ENCODE measurements at places on chromosomes 3 and 15.

GRCh38 chr3:50581459-50581842 lies 12.1 kb downstream of the HEMK1 start:
- no peak for DNase-seq

GRCh38 chr15:66931768-66932633 lies 133.4 kb upstream of the SMAD3 start:
- DNase-seq: no peak

DNA sequence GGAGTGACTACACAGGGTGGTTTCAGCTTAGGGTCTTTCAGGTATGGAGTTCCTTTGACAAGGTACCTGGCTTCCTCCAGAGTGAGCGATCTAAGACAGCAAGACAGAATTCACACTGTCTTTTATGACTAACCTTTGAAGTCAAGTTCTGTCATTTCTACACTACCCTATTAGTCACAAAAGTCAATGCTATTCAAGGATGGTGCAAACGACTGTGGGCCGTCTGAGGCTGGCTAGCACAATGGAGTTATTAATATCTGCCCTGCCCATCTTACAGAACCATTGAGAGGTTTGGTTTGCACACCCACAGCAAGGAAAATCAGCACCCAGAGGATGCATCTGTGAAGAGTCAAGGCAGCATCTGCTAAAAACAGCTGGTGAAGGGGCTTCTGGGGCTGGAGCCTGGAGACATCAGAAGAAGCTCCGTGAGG lies 62.9 kb upstream of the XCR1 start:
- no peak for DNase-seq

DNA sequence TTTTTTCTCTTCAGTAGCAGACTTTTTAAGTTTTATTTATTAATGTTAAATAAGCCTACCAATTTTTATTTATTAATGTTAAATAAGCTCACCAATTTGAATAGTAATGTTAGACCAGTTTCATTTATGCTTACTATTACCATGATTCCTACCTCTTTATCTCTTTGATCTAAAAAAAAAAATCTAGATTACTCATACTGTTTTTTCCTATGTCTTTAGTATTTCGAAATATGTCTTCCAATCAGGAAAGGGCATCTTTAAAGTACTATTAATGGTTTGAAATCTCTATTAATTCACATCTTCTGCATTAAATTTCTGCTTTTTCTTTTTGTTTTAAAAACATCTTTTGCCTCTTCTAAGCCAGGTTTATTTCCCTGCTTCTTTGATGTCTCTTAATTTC lies 27.5 kb upstream of the MAPKBP1 start:
- no peak for DNase-seq

DNA sequence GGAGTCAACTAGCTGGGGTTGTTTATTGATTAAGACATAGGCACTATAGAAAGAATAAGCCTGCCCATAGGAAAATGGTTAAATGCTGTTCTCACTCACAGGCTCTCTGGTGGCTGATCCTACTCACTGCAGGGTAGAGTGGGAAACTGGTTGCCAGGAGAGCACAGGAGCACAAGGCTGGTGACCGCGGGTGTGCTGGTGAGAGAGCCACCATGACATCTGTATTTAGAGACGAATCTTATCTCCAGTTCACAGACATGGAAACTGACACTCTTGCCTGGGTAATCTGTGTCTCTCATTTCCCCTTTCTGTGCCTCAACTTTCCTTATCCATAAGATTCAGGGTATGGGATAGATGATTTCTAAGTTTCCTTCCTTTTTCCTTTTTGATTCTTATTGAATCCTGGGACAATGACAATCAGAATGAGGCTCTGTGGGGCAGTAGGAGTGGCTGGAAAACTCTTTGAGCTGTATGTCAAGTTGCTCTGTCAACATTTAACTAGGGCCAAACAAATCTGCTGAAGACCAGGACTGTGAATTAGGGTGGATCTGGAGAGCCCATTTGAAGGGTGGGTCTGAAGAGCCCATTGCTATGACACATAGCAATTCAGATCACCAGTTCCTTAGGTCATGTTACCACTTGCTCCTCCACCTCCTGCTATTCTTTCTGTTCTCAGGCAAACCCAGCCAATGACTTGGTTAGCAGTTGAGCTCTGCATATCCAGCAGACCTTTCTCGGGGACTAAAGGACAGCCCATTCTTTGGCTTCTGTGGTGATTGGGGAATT lies 286.1 kb upstream of the TBL1XR1 start:
- no peak for DNase-seq

DNA sequence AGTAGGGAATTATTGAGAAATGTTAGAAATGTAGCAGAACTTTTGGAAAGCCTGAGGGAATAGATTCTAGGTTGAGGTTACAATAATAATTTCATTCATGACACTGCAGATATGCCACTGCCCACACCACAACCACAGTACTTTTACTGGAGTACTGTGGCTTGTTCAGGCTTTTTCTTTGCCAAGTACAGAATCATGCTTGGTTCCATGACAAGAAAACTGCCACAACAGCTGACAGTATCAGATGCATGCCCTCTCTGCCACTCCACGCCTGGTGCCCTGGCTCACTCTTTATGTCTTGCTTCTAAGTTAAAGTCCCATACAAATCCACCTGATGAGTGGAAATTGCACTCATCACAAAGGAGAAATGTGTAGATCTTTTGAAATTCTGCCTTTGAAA lies 398.6 kb downstream of the ZIC1 start:
- no peak for DNase-seq

DNA sequence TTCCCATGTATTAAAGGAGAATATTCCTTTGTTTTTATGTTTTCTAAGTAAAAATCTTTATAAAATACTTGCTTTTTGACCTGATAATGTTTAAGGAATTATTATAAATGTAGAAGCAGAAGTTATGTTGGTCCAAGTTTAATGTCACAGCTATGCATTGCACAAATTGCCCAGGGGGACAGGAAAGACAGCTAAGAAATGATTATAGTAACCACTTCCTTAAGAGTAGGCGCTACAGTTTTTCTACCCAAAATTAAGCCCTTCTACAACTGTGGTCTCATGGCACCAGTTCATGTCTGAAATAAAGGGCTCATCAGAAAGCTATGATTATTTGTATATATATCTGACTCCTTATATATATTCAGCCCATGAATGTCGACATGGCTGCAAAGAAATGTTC lies 176.4 kb downstream of the GBE1 start:
- no peak for DNase-seq

GRCh38 chr3:181805703-181806102 lies 94.0 kb downstream of the SOX2 start:
- DNase-seq: no peak

DNA sequence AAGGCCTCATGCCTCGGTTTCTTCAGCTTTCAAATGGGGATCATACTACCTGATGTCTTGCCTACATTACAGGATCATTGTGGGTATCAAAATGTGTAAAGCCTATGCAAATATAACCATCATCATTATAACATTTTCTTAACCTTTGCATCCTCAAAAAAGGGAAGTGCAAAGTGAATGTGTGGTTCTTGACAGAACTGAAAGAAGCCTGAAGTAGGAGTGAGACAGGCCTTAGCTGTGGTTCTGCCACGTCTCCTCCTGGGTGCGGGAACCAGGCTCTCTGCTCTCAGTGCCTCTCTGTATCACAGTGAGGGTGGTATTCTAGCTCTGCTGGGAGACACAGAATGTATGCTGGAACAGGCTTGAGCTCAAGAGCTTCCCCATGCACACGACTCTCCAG lies 316.9 kb upstream of the ICE2 start:
- DNase-seq: no peak

DNA sequence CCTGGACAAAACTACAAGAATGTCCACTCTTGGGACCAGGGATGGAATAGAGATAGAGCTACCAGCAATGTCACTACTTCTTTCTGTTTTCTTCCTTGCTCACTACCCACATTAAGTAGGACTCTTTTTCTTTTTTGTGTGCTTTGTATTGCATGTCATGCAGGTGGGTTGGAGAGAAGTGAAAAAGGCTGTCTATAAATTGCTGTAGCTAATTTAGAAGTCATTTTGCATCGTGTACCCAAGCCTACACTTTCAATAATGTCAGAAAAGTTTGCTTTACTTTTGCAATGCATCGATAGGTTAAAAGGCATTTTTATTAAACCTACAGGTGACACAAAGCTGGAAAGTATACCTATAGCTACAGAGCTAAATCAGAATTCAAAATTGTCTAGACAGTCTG lies 58.9 kb downstream of the GTF2E1 start:
- no peak for DNase-seq

DNA sequence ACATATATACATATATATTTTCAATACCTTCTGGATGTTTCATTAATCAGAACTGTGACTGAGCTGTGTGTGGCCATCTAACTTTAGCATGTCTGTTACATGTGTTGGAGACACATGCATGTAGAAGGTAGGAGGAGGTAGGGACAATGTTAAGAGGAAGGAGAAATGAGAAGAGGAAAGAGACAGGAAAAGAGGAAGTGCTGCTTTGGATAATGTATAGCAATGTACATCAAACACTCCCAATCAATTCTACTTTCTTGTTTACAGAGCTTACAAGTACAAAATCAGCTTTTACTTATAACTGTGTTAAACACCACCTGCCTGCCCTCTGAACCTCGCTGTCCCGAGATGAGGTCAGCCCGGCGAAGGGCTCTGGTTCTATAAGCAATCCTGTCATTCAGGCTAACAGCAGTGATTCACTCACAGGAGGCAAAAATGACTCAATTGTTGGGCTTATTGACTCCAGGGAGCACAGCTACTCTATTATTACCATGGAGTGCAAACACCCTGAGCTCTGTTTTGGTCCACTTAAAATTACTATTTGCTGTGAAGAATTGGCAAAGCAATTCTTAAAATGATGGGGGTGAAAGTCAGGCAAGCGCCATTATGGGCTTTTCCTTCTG lies 188.9 kb downstream of the MEIS2 start:
- no peak for DNase-seq

- DNase-seq: no peak
These were observed 55.8 kb upstream of the FAM98B start for GRCh38 chr15:38398134-38398533.

DNA sequence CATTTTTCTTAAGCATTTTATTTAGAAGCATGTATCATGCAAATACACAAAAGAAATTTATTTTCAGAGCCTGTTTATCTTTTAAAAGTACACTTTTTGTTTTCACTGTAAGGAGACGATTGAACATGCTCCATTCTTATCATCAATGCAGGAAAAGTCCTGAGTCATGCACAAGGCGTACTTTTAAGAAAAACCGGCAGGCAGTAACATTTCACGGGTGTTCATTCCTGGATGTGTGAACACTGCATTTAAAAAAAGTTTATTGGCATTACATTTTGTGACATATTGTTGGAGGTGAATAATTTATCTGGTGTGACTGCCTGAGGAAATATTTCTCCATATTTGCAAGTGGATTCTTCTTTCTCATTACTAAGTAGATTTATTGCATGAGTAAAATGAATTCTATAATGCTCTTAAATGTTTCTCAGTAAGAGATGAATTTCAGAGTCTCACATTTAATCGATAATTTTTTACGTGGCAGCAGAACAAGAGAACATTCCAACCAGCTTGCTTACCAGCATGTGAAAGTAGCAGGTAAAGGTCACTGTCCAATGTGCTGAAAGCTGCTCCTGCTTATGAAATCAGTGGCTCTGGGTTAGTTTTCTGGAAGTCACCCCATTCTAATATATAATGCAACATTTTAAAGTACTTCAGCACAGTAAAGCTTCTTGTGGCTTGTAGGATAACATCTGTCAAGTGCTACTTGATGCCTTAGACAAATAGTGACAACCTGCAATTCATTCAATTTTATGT lies 87.0 kb downstream of the SV2B start:
- no peak for DNase-seq

DNA sequence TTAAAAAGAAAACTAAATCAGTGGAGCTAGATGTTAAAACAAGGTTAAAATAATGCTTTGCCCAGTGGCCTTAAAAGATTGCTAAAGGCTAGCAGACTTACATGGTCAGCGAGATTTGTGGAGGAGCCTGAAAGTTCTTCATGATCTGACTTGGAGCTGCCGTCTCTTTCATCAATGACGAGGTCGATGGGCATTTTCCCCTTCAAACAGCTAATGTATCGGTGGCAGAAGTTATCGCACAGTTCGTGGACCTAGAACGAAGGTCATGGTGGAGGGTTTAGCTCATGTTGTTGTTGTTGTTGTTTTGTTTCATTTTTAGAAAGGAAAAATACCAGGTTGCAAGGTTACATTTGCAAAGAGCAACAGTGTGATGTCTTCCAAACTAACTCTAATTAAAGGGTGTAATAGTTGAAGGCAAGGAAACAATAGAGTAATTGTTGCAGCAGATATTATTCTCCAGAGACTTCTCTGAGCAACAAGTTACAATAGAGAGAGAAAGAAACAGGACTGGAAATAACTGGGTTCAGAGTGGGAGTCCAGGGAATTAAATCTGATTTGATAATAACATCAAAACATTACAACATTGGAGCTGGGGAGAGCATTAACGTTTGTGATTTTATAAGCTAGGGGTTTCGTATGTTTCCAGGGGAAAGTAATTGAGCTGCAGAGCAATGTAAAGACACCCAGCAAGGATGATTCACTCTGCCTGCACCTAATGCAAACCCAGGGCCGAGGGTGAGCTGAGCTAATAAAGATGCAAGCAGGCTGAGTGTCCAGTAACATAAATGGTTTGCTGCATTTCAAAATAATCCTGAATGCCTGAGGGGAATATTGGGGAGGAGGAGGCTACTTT lies 6.6 kb downstream of the MEIS2 start:
- no peak for DNase-seq

DNA sequence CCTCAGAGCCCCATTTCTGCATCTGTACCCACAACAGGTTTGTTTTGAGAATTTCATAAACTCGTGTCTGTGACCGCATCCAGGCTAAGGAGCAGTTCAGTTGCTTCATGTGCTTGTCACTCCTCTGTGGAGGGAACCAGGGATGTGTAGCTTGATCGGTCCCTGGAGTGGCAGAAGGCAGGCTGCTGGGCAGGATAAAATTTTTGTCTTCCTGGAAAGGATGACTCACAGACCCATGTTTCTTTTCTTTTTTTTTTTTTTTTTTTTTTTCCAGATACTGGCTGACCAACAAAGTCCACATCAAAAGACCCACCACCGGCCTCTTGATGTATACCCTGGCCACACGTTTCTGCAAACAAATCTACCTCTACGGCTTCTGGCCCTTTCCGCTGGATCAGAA lies 70.1 kb downstream of the ST8SIA2 start:
- DNase-seq: no peak

DNA sequence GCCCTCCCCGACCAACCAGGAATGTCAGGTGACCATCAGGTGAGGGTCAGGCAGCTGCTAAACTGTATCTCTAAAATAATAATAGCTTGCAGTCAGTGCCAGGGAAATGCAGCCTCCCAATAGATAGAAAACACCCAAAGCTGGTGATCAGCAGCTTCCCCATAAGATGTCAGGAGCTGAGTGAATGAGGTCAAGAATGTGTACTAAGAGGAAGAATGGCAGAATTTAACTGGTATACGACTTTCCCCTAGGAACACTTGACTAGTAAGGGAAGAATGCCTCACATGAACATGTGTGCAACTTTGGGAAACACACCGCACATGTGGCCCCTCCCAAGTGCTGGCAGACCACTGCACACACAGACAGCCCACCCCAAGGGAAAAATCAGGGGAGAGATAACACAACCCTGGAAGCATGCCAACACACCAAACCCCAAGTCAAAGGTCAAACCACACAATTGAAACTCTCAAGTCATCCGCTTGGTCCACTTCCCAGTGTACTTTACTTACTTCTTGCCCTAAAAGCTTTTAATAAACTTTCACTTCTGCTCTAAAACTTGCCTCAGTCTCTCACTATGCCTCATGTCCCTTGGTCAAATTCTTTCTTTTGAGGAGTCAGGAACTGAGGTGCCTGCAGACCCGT lies 806.5 kb downstream of the OTOL1 start:
- DNase-seq: no peak

- DNase-seq: no peak
These were observed 34.6 kb downstream of the IGSF10 start for GRCh38 chr3:151426341-151426657.

GRCh38 chr15:62391641-62392262 lies 226.7 kb upstream of the C2CD4B start:
- no peak for DNase-seq

- no peak for DNase-seq
These were observed 67.9 kb downstream of the IQSEC1 start for GRCh38 chr3:13005301-13005700.

Data from activated CD4-positive, alpha-beta T cell treated with anti-CD3 and anti-CD28 coated beads, Interleukin-2, amount 50 U/mL, for 4 hours (primary cell).